Choroid plexus epithelial cell (primary cell): ENCODE measurements at places on chromosomes 7 and 10.

GRCh38 chr10:76868098-76868977, 769.3 kb downstream of the KCNMA1 start:
- DNase-seq, result no peak

DNA sequence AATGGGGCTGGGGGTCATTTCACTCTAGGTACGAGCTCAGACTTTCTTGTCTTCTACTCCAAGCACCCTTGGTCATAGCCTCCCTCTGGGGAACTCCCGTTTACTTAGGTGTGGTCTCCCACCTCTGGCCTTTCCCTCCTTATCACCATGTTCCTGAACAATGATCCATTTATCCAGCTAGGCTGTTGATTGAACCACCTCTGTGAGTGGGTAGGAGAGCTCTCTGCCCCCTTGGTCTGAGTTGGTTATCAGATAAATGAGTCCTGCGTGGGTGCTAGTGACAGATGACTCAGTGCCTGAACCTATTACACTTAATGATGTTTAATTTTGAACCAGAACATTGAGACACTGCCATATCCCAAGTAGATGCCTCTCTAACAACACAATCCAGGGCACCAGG, 9.4 kb downstream of the BLNK start:
- no peak for DNase-seq

DNA sequence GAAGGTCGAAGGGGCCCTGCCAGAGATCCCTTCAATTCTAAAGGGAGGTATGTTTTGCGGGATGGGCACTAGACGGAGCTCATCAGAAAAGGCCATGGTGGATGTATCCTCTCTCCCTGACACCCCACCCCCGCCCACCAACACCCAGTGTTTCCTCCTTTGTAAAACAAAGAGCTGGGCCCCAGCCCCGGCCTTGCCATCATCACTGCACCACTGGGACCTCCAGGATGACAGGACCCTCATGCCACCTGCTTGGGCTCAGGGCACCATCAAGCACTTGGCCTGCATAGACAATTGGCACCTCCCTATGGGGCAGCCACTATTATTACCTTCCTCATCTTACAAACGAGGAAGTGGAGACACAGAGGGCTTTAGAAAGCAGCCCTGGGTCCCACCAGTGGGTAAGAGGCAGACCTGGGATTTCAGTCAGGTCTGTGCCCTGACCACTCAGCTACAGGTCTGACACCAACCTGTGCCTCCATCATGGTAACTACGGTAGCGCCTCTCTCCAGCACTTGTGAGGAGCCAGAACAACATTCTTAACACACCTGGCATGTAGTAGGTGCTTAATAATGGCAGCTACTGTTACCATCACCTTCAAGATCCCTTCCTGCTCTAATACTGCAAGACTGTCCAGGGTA, 2.0 kb downstream of the CALML3 start:
- no peak for DNase-seq

- DNase-seq, result no peak
Measured at GRCh38 chr7:36802459-36803135, 78.3 kb upstream of the AOAH start.

- no peak for DNase-seq
Measured at GRCh38 chr7:131008840-131009711, 275.1 kb upstream of the KLF14 start.

DNA sequence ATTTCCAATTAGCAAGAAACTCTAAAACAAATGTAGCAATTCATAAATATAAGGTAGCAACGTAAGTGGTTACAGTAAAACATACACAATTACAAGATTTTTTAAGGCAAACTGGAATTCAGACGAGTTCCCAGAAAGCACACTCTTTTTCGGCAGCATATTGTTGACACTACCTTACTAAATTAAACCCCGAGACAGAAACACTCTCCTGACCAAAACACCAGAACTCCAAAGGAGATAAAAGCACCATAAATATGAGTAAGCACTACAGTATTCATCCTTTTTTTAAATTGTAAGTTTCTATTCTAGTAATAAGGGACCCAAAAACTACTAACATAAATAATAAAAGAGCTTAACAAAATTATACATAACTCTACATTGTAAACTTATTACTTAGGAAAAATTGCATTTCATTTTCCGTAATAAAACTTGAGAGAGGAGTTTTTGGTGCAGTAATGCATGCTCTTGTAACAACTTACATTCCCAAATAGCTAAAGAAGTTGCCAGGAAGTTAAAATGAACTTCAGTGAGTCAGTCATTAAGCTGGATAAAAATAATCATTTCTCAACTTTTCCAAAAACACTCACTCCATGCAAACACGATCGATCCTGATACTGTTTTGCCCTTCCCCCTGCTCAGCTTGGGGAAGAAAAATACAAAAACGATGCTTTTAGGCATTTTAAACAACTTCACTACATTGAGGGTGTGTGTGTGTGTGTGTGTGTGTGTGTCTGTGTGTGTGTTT, 2.0 kb downstream of the PIP4K2A start:
- DNase-seq, result peak; percentile 49

DNA sequence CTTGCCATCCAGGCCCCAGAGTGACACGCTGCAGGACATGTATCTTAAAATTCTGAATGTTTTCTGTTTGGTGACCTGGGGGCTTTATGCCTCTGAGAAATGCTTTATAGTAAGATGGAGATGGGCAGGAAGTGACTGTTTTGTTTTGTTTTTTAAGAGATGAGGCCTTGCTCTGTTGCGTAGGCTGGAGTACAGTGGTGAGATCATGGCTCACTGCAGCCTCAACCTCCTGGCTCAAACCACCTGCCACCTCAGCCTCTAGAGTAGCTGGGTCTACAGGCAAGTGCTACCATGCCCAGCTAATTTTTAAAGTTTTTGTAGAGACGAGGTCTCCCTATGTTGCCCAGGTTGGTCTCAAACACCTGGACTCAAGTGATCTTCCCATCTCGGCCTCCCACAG, 20.6 kb downstream of the ZNF777 start:
- no peak for DNase-seq

GRCh38 chr7:121505540-121506182, 109.6 kb upstream of the FAM3C start:
- no peak for DNase-seq
